Keratinocyte (primary cell): ENCODE measurements at places on chromosomes 13 and 19.

DNA sequence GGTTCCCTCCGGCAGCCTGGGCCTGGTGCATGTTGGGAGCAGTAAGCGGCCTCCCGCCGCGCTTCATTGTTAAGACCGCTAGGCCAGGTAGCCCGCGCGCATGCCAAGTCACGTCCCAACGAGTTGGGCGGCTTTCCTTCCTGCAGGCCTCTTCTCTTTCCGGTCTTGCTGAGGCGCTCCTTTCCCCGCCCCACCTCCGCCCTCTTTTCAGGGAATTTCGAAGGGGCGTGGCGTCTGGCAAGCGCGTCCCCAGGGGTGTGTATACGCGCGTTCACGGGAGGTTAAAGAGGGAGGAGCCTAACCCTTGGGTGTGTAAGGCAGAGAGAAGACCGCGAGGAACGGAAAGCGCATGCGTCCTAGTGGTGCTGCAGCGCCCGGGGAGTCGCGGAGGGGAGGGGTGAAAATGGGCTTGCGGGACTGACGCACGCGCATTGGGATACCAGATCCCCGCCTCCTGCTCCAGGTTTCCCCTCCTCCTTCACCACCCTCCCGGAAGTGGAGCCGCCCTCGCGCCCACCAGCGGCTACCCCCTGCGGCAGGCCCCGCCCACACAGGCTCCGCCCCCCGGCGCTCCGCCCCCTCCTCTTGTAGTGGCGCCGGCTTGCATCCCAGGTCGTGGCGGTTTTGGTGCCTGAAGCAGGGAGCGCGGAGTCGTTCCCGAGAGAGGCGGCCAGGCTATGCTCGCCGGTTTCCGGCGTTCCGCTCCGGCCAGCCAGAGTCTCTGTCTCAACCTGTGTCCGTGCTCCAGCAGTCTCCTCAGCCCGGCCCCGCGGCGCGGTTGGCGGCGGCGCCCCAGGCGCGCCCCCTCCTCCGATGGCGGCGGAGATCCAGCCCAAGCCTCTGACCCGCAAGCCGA, at the start of gene WDFY2:
WDFY2 (plus strand) TSS at position 588 of the 856 bp plus-strand sequence; CDS start at position 814, 226 bp downstream.
- DNase-seq: peak; percentile 99

- DNase-seq: no peak
These were observed 905.0 kb downstream of the EFNB2 start for GRCh38 chr13:105630431-105630830.

DNA sequence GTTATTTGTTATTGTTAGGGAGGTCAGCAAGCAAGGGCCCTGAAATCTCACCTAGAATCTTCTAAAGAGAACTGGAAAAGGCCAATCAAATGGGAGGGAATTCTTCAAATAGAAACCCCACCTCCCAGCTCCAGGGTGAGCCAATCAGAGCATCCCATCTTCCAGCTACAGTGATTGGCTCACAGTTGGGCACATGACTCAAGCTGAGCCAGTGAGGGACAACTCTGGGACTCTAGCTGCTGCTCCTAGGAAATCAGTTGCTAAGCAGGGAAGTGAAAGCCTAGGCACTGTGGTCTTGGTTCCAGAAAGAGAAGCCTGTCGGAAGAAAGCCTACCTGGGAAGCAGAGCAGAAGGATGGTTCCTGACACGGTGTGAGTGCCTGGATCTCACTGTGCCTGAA, 13.4 kb downstream of the TM6SF2 start:
- DNase-seq: no peak

DNA sequence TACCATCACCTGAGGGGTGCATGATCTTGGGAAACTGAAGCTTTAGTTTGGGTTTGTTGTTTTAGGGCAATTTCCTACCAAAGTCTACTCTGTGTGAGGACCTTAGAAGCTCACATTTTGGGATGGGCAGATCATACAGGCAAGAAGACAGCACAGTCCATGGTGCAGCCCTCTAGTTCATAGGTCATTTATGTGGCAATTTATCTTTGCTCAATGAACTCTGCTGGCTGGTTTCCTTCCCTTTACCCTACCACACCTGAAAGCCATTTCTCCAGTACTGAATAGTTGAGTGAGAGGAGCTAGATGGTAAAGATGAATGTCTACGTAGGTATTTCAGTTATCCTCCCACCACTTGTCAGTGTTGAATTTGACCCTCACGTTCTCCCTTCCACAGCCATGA, 87.5 kb upstream of the KLF12 start:
- no peak for DNase-seq

- no peak for DNase-seq
These were observed 36.3 kb downstream of the ZNRF4 start for GRCh38 chr19:5491565-5491964.

GRCh38 chr13:30463787-30464495, 1.8 kb downstream of the HMGB1 start:
- no peak for DNase-seq

GRCh38 chr13:25059958-25060357, 36.0 kb upstream of the PABPC3 start:
- DNase-seq: no peak

DNA sequence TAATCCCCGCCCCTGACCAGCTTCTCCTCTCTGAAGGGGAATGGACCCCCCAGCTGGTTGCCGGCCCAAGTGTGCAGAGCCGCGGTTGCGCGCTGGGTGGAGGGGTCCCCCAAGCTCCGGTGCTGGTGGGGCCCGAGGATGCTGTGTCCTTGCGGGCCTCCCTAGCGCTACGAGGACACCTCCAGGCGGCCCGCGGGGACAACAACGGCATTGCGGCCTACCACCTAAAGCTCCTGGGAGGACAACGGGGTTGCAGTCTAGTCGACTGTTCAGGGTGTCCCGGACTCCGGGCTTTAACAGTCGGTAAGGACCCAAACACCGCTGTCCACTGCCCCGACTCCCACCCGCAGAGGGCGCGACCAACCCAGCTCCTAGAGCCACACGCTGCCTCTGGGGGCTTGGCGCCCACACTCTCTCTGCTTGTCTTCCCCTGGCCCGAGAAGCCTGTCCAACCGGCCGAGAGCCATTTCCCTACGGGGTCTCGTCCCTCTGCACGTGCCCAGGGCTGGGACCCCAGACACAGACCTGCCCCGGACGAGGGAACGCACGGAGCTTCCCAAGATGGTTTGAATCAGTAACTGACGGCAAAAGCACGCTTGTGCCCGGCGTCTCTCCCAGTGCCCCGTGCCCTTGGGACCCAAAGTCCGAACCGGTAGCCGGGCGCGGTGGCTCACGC, 927 bp upstream of the SDHAF1 start:
- DNase-seq: no peak

DNA sequence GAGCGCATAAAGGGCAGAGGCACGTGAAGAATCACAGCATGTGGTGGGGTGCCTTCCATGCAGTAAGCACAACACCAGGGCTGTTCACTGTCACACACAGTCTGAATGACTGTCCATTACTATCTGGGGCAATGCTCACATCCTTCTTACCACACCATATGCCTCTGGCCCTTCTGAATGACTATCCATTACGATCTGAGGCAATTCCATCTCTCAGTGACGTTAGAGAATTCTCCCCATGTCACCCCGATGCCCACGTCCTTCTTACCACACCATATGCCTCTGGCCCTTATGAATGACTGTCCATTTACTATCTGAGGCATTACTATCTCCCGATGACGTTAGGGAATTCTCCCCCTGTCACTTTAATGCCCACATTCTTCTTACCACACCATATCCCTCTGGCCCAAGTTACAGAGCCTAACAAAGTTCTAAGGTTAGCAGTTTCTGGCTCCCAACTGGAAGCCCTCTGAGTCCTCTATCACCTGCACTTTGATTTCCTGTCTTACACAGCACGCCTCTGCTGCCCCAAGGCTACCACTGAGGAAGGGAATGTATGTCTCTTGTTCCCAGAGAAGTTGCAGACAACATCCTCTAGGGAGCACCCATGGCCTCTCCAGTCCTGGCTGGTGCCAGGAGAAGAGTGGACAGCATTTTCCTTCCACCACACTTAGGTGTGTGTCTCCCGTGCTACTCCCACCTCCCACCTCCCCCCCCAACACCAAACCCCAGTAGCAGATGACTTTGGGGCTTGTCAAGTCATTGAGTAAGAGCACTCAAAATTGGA, 154.8 kb downstream of the COG6 start:
- no peak for DNase-seq

GRCh38 chr13:91278291-91278690, 69.2 kb upstream of the MIR17HG start:
- no peak for DNase-seq

DNA sequence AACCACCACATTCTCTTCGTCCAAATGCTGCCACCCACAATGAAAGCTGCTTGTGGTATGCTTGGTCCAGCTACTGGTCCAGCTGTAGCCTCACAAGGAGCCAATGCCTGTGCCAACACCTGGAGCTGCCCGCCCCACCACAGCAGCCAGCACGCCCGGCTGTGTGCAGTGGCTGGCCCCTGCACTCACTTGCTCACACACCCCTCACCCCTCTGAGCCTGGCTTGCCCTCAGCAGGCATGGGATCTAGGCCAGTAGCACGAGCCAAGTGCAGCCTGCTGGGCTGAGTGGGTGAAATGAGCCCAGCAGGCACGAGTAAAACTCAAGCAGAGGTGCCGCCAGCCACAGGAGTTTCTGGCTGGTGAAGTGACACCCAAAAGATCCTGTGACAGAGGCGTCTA, 2096.4 kb upstream of the PCDH20 start:
- no peak for DNase-seq

DNA sequence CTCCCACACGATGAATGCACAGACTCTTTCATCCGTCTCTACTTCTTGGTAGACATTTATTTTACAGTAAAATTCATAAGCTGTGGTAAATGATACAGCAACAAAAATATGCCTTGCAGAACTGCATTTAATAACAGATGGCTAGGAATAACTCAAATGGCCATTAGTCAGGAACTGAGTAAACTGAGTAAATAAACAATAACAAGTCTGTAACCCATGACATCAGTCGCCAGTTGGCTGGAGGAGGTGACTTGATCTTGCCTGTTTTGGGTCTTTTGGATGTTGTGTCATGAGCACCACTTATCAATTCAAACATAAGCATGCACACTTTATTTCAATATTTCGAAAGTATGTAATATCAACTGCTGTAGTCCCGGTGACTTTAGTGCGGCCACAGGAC, 632.6 kb upstream of the ARGLU1 start:
- DNase-seq: no peak

- no peak for DNase-seq
These were observed 97.2 kb downstream of the EPSTI1 start for GRCh38 chr13:42894765-42895243.

DNA sequence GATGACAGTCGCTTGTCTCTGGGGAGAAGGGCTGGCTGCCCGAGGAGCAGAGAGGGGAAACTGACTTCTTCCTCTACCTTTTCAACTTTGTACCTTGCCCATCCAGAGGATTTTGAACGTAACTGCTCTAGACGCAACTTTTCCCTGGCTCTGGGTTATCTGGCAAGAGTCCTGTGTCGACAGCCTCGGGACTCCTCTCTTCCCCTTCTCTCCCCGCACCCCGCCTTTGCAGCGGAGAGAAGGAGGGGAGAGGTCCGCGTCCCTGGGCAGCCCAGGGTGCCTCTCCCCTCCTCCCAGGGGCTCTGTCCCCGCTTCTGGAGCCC, 574 bp downstream of the SH3GL1 start:
- DNase-seq: no peak

- no peak for DNase-seq
These were observed 100.4 kb downstream of the DOCK9 start for GRCh38 chr13:98877466-98877865.

DNA sequence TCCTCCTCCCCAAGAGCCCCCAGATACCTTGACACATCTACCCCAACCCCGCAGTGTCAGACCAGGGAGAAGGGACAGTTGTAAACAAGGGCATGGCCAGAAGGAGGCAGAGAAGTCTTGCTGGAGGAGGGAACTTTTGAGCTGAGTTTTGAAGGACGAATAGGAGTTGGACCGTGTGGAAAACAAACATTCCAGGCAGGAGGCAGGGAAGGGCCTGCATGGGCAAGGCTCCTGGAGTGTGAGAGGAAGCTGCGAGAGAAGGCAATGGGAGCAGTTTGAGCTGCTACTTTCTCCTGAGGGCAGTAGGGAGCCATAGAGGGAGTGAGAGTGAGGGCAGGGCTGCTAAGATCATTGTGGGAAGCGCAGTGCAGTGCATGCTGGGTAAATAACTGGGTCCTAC, 23.3 kb downstream of the IL12RB1 start:
- no peak for DNase-seq

- DNase-seq: no peak
These were observed 14.2 kb downstream of the ZNF473 start for GRCh38 chr19:50039968-50040367.

GRCh38 chr13:62799931-62800436, 1384.3 kb upstream of the PCDH20 start:
- DNase-seq: no peak

DNA sequence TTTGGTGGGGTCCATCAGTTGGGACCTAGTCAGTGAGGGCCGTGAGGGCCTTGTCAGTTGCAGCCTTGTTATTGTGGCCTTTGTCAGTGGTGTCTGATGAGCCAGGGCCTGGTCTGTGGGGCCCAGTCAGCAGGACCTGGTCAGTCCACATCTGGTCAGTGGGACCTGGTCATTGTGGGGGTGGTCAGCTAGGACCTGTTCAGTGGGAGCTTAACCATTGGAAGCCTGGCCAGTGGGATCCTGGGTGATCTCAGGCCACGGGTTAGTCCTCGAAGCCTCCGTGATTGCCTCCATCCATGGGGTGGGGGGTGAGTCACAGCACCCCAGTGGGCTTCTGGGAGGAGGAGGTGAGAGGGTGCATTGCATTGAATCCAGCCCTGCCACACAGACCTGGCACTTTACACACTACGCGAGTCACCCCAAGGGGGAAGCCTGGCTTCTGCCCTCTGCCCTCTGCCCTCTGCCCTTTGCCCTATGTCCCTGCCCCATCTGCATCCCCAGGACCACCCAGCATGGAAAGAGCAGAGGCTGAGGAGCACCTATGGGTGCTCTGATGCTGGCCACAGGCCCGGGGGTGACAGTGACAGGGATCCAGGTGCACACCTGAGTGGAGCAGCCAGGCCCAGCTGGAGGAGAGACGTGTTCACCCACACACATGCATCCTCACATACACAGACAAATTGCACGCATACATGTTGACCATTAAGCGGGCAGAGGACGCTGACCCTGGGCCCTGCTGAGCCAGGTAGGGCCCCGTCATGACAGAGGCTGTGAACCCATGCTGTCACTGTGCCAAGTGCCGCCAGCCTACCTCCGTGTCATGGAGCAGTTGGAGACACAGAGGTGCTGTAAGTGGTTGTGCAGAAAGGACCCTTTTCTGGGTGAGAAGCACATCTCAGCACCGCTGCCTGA, 59.8 kb upstream of the TPM4 start:
- DNase-seq: no peak

- no peak for DNase-seq
These were observed 27.0 kb downstream of the MTRF1 start for GRCh38 chr13:41236369-41236768.

DNA sequence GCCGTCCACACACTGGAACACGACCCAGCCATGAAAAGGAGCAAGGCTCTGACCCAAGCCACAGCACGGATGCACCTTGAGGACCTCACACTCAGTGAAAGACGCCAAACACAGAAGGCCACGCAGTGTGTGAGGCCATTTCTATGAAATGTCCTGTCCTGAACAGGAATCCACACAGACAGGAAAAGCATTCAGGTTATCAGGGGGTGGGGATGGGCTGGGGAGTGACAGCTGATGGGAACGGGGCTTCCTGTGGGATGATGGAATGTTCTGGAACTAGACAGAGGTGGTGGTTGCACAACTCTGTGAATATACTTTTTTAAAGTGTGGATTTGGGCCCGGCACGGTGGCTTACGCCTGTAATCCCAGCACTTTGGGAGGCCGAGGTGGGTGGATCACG, 30.6 kb downstream of the GPX4 start:
- no peak for DNase-seq

- DNase-seq: no peak
These were observed 388.0 kb downstream of the LMO7 start for GRCh38 chr13:76024151-76024550.
